Small intestine (tissue), 16 donors: ENCODE measurements at places on chromosomes 3 and 15.

GRCh38 chr3:106247902-106248684 lies 379.3 kb upstream of the CBLB start:
- DNase-seq, result no peak

- DNase-seq, result peak; percentile 43
These were observed 31.9 kb upstream of the STRIT1 start for GRCh38 chr3:155325263-155325835.

- DNase-seq, result no peak
These were observed 254.2 kb downstream of the PLOD2 start for GRCh38 chr3:145906755-145907154.

DNA sequence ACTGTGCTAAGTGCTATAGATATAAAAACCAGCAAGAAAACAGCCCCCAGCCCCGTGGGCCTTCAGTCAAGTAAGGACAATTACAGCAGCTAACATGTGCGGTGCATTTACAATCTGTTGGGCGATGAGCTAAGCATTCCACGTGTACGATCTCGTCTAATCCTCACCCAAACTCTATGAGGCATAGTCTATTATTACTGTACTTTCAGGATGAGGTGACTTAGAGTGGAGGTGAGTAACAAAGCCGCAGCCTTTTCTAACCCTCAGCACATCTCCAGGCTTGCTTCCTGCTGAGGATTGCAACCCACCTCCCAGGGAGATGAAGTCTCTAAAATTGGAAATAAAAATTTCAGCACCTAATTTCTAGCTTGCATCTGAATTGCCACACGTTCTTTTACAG lies 53.2 kb upstream of the MCF2L2 start:
- no peak for DNase-seq

GRCh38 chr3:15283702-15284101 lies 48.7 kb downstream of the SH3BP5 start:
- no peak for DNase-seq

GRCh38 chr15:90099868-90100831 lies 2.1 kb downstream of the IDH2 start:
- DNase-seq, result peak; percentile 32

DNA sequence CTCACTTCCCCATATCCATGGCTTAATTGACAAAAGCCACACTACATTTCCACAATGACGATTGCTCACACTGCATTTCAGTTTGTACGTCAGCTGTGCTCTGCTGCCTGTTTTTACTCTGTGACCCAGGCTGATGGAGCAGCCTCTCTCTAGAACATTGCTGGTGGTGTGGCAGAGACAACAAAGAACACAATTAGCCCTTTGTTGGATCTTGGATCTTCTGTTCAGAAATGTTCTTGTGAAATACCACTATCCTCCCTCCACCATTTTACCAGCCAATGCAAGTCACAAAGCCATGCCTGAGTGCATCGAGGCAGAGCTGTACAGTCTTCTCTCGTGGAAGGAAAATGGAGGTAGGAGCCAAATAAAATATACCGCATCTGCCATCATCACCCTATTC lies 56.9 kb upstream of the TBC1D5 start:
- DNase-seq, result no peak

DNA sequence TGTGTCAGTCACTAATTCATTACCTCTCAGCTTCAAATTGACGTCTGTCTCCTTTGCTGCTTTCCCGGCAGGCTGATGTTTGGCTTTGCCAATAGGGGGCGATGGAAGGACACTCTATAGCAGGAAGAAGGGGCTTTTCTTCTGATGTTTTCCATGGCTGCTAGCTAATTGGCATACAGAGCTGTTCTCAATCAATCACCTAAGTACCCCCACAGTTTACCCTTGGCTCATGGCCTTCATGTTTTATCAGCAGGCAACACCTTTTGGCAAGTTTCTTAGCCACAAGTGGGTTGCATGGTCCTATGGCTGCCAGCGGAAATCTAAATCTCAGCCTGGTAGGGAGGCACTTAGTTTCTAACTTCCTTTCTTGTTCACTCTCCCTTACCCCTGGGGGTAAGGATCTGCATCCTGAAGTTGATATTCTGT lies 45.0 kb downstream of the ESYT3 start:
- DNase-seq, result peak; percentile 25

- no peak for DNase-seq
These were observed 5.5 kb downstream of the DIS3L start for GRCh38 chr15:66298803-66299251.

- no peak for DNase-seq
These were observed 25.3 kb downstream of the MEF2A start for GRCh38 chr15:99590913-99591646.

GRCh38 chr15:29134641-29135308 lies 134.8 kb downstream of the NSMCE3 start:
- no peak for DNase-seq

DNA sequence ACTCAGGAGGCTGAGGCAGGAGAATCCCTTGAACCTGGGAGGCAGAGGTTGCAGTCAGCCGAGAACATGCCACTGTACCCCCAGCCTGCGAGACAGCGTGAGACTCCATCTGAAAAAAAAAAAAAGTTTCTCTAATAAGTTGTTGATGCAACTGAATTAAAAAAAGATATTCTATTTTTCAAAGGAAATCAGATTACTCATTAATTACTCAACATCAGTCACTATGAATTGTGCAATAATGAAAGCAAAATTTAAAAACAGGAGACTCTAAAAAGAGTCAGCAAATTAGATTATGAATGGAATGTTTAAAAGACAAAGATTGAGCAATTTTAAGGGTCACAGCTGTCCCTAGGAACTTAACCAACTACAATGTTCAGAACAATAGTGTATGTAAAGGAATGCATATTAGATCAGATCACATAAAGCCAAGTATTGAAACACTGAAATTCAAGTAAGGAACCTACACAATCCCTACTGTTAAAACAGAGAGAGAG lies 60.2 kb upstream of the SLC4A7 start:
- no peak for DNase-seq

GRCh38 chr3:17069754-17070153 lies 185.0 kb downstream of the PLCL2 start:
- no peak for DNase-seq

DNA sequence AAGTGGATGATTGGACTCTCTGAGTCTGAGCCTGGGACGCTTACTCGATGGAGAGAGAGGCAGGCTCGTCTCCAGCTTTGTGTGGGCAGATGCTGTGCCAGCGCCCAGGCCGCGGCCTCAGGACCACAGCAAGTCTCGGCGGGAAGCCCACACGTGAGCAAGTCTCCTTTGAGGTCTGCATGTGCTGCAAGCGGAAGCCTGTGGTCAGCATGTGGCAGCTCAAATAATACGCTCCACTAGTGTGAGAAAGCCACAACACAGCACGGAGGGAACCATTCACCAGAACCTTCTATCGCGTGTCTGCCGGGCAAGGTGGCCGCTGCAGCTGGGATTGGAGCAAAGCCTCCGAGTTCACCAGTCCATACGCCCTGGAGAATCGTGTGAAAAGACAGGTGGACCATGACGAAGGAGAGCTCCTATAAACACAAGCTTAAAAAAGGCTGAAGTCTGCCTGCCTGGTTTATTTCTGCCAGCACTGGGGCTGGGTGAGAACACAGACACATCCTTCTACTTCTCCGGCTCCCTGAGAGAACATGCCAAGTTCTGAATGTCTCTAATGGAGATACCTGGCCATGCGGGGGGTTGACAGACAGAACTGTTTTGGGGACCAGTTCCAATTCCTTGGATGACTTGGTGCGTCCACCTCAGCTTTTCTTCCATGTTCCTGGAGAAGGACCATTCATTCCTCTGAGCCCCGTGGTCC lies 82.0 kb upstream of the LRIG1 start:
- peak; percentile 26 for DNase-seq

- DNase-seq, result no peak
These were observed 143.4 kb downstream of the PDCD6IP start for GRCh38 chr3:33941804-33942203.

- DNase-seq, result no peak
These were observed 29.2 kb upstream of the CTDSPL start for GRCh38 chr3:37832480-37832879.

- DNase-seq, result no peak
These were observed 619.2 kb downstream of the DIPK2A start for GRCh38 chr3:144590854-144591253.

- no peak for DNase-seq
These were observed 676.8 kb upstream of the UBE2E2 start for GRCh38 chr3:22526266-22526837.

- DNase-seq, result no peak
These were observed 370.4 kb upstream of the CDIN1 start for GRCh38 chr15:36208868-36209582.

DNA sequence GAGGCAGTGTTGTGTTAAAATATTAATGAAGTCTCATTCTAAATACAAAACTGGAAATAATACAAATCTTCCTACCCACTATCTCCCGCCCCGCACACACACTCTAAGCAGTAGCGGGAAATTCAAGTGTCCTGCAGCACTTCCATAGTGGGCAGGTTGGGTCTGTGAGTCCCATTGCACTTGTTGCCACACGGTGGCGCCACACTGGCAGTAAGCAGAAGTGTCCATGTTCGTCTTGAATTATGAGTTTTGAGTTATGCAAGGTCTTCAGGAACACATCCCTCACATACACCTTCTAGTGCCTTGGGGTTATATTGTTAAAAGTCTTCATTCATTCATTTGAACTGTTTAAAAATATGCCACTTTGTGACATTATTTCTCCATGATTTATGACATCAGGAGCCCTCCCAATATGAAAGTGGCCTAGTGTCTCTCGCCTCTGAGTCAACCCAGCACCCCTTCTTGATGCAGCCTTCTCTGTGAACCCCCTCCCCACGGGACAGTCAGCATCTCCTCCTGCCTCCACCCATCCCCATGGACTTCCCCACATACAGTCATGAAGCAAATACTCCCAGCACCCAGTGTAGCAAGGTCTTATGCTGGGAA lies 17.6 kb upstream of the CCDC174 start:
- peak; percentile 80 for DNase-seq

GRCh38 chr3:46929324-46929723 lies 47.2 kb downstream of the CCDC12 start:
- DNase-seq, result no peak

DNA sequence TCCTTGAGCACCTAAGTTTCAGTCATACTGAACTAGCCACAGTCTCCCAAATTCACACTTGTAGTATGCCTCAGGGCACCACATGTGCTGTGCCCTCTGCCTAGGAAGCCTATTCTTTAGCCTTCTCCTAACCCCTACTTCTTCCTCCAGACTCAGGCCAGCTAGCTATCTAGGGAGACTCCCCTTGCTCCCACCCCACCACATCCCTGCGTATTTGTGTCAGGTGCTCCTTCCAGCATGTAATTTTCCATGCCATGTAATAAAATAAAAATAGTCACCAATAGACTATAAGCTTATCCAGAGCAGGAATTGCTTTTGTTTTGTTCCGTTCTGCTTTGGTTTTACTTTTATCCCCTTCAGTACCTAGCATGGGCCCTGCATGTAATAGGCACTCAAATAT lies 14.9 kb upstream of the GJD2 start:
- DNase-seq, result no peak

GRCh38 chr15:36658312-36658711 lies 78.9 kb downstream of the CDIN1 start:
- DNase-seq, result no peak

DNA sequence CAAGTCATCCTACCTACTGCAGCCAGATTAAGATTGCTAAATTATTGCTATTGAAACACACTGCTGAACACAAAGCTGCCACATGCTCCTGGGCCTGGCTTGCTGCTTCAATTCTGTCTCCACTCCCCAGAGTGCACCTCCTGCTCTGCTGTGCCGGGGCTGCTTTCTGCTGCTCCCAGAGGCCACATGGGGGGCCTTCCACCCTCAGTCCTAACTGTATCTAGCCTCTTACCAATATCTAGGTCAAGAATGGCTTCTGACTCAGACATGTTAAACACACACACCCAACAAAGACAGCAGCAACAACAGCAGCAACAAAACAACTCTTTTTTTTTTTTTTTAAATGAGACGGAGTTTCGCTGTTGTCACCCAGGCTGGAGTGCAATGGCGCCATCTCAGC lies 33.0 kb downstream of the MYZAP start:
- DNase-seq, result no peak

DNA sequence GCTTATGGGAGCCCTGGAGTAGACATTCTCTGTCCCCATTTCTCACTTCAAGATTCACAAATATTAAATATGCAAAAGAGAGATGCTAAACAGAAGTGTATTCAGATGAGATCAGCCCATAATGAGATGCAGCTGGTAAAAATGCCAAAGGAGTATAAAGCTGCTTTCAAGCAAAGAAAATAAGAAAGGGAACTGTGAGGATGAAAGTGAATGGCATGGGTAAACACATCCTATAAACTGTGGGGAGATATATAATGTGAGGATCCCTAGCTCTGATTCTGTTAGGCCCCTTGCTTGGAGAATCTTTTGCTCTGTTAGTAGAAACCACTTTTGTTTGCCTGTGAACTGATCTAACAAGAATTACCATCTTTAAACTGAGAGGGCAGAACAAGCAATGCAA lies 396.6 kb downstream of the SOX2 start:
- no peak for DNase-seq

- no peak for DNase-seq
These were observed 311.7 kb downstream of the VPS13C start for GRCh38 chr15:61748529-61748928.

GRCh38 chr3:69353503-69353902 lies 32.4 kb downstream of the FRMD4B start:
- no peak for DNase-seq

DNA sequence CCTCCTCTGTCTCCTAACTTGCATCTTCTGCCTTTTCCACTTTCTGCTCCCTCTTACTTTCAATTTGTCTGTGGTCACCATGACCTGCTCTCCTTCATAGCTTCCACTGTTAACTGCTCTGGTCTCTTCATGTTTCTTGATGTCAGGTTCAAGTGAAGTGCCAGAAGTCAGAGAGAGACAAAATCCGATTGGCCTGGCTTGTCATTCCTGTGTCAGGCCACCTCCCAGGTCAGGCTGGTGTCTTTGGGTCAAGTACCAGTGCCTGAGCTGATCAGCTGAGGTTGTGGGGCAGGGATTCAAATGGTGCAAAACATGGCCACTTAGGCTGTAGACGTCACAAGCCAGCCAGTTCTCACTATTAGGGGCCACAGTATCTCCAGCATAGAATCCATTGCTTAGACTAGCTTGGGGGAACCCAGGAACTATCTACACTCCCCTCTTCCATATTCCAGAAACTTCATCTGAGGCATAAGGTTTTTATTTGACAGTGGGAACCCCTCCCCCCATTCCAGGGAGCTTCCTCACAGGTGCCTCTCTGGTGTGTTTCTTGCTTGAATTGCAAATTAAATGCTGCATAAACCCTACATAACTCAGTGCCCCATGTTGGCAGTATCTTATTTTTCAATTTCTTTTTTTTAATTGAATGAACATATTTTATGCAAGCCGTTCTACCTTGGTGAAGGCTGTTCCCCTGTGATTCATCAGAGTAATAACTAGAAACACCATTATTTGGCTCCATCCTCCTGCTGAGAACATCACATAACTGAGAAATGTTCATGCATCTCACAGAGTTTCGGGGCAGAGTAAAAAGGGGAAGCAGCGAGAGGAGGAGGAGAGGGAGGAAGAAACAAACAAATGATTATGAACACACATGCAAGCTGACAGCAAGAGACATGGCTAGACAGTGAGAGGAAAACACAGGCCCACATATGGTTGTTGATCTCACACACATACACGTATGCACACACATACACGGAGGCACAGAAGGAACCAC lies 175.8 kb downstream of the TLE3 start:
- DNase-seq, result no peak

GRCh38 chr3:194806991-194807630 lies 121.4 kb downstream of the FAM43A start:
- no peak for DNase-seq
